ENCODE measurements at places on chromosomes 6 and 20. TPM values are rescaled to one million over a fixed set of nuclear protein-coding genes. Genes with fewer than 3 reads are reported as not detected.

The C6orf58 gene
- not detected for total RNA-seq

DNA sequence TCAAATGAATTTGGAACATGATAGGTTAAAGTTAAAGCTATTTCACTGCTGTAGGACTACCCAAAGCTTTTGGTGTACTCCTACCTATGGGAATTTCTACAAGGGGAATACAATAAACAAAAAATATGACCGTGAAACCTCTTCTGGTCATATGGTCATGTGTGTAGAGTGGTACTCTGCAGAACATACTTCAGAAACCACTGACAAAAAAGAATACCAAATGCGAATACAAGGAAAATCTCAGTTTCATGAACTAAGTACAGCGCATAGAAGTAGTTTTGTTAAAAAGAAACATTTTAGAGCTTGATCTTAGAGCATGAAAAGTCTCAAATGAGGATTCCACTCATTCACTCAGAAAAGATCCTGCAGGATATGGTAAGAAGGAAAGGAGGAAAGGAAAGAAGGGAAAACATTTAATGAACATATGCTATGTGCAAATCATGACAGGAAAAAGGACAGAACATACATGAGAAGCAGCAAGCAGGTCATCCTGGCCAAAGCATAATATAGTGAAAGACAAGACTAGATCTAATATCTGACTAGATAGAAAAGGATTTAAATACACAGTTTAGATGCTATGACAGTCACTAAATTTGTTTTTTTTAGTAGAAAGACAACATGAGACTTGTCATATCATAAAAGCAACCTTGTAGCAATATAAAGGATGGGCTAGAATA is 36.5 kb downstream of the SNX14 start:
- DNase-seq, result no peak

DNA sequence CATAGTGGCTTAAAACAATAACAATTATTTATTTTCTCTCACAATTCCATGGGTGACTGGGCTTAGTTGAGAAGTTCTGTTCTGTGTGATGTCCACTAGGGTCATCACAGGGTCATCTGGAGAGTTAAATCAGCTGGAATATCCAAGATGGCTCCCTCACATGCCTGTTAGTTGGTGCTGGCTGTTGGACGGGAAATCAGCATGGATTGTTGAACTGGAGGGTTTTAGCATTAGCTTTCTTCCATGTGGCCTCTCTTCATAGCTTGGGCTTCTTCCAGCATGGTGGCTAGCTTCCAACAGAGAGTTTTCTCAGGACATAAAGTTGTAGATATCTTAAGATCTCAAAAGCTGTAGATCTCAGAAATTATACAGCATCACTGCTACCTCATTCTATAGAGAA is 19.6 kb downstream of the MARCKS start:
- no peak for DNase-seq

DNA sequence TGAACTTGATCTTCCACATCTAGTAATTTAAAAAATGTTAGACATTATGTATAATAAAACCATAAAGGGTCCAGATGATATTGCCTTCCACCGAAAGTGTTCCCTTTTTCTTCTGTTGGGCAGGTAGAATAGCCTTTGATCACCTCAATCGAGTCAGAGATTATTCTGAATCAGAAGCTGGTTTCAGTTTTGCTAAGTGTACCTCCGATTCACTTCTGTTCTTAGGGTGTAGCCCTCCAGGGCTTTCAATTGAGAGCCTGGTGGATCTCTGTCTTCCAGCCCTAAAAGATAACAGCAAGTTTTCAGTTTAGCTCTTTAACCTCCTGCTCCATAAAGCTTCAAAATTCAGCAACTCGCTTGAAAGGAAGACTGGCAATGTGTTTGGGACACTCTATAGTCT is 21.1 kb upstream of the AIG1 start:
- no peak for DNase-seq

All from lower leg skin (tissue), 4 donors.